SK-N-MC (cell line): ENCODE measurements at places on chromosomes 3 and 15.

- no peak for DNase-seq
Observed at GRCh38 chr3:24048843-24049242, 103.8 kb downstream of the NR1D2 start.

- no peak for DNase-seq
Observed at GRCh38 chr3:142975316-142975995, 12.0 kb upstream of the PAQR9 start.

DNA sequence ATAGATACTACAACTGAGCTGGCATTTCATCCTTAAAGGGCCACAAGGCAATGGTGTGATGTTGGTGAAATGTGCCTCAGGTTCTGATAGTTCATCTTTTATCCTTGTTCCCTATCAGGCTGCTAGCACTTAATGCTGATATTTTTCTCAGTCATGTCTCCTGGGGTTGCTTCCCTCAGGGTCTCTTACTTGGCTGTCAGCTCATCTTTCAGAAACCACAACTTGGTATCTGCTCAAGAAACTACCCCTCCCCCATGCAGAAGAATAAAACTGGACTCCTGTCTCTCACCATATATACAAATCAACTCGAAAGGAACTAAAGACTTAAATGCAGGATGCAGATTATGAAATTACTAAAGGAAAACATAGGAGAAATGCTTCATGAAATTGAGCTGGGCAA is 308.1 kb downstream of the CHST2 start:
- no peak for DNase-seq

DNA sequence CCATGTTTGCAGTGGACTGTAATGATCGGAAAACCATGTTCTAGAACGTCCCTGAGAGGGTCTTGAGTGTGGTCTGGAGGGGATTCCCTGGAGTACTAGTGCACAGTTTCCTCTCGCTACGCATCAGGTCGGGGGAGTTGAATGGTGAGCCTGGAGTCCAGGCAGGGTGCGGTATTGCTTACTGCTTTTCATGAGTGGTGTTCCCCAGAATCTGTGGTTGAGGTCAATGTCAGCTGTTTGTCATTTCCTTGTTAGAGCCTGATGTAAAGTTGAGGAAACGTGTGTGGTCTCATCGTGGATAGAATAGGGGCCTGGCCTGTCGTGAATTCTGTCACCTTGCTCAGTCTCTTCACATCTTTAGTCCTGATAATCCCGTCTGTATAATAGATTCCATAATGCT is 328.2 kb upstream of the LRRFIP2 start:
- DNase-seq: no peak

DNA sequence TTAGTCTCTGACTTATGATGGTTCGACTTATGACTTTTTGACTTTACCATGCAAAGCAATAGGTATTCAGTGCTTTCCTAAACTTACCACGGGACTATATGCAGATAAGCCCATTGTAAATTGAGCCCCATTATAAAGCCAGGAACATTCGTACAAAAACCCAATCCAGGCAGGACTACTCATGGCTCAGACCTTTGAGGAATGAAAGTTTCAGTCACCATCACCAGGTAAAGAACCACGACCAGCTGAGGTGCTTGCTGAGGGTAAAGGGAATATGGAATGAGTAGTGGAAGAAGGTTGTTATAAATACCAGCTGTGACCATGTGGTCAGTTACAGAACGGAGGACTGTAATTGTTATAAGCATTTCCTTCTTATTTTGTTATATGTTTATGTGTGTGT is 54.9 kb upstream of the BNC1 start:
- DNase-seq: no peak
